HTR-8/SVneo (cell line): ENCODE measurements at places on chromosomes 7 and 10.

GRCh38 chr7:27180431-27181420, 4.3 kb downstream of the HOXA11 start:
- no peak for DNase-seq

DNA sequence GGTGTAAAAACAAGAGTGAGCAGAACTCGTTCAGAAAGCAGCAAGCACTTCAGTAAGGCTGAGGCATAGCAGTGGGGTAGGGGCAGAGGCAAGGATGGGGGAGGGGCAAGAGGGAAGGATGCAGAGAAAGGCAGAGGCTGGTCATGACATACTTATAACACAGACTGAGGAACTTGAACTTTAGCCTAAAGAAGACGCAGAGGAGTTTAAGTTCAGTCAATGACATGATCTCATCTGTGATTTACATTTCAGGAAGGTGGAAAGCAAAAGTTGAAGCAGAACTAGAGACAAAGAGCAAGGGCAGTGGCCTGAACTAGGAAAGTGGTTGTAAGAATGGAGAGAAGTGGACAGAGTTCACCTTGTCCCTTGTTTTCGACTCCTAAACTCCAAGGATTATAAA, 15.8 kb downstream of the MACC1 start:
- DNase-seq = no peak

- peak; percentile 83 for DNase-seq
These were observed 10.3 kb upstream of the ANKRD1 start for GRCh38 chr10:90930971-90931871.

GRCh38 chr10:102455893-102456471, 4.6 kb upstream of the C10orf95 start:
- DNase-seq = no peak

GRCh38 chr7:4960363-4960762, 1.4 kb upstream of the MMD2 start:
- no peak for DNase-seq

DNA sequence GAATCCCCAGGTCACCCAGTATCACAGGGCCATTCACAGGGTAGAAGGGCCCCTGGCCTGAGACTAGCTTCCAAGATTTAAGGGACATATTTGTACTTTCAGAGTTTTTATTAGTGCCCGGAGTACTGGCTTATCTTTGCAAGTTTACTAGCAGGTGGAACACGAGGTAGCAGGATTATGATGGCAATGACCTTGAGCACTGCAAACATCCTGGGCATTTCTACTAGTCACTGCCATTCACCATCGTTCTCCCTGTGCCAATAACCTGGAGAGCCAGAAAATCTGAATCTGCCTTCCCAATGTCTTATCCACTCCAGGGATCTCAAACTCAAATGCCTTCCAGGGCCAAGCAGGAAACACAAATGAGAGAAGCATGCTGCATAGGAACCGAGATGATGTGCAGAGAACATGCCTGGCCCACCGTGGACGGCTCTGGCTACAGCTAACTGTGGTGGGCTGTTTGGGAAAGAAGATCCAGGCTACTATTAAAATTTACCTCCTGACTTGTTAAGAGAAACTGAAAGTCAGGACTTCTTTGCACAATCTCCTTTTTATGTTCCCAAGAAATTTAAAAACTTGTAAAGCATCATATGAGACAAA, 16.7 kb downstream of the FAM53B start:
- DNase-seq = no peak

- no peak for DNase-seq
These were observed 13.5 kb downstream of the ATP6V0E2 start for GRCh38 chr7:149887311-149887710.

DNA sequence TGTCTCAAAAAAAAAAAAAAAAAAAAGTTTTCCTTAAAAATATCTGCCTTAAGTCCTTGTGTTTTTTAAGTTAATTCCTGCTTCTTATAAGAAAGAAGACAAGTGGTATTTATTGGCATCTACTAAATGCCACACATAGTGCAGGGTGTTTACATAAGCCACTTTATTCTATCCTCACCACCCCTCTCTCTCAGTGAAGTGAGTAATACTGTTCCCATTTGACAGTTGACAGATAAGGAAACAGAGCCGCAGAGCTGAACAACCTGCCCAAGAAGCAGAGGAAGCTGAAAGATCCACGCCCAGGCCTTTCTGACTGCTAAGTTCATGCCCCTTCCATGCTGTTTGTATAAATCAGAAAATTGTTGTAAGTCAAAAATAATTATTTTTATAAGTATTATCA, 54.1 kb downstream of the ABLIM1 start:
- no peak for DNase-seq

- no peak for DNase-seq
These were observed 448 bp downstream of the ITGA8 start for GRCh38 chr10:15719049-15719898.

DNA sequence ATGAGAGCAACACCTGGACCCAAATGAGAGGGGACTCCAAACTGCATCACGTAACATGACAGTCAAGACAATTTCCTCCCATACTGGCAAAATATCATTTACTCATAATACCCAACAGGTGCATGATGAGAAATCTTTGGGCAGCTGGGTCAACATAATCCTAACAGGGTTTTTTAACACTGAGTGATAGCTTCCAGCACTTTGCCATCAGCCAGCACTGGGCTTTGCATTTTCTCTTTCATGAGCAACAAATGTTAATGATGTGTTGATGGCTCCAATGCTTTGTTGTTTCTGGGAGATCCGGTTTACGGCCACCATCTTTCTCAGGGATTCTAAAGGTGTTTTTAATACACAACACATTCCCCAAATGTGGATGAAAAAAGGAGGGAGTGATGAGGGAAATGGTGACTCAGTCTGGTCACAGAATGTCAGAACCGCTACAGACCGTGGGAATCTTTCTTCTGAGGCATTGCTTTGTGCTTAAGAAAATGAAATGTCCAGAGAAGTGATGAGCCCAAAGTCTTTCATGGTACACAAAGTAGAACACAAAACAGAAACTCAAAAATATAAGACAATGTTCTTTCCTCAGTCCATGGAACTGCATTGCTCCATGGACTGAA, 705.7 kb upstream of the IGFBP3 start:
- no peak for DNase-seq

GRCh38 chr10:129498680-129499079, 31.6 kb downstream of the MGMT start:
- no peak for DNase-seq

DNA sequence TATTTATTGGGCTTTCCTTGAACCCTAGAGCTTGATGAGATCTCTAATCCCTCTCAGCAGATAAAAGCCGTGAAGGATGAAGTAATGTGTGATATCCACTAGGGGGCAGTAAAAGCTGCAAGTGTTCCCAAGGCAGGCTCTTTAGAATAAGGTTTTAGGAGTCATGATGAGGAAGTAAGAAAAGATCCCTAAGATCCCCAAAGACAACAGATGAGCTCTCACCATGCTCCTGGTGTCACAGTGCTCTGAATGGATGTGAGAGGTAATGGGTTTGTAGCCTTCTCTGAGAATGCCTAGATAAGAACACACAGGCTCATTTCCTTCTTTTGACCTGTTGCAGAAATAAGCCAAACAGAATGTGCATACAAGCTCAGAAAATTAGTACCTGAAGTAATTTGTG, 70.4 kb upstream of the ITPRID1 start:
- DNase-seq = peak; percentile 39

GRCh38 chr7:155860461-155860839, 48.2 kb upstream of the SHH start:
- no peak for DNase-seq

DNA sequence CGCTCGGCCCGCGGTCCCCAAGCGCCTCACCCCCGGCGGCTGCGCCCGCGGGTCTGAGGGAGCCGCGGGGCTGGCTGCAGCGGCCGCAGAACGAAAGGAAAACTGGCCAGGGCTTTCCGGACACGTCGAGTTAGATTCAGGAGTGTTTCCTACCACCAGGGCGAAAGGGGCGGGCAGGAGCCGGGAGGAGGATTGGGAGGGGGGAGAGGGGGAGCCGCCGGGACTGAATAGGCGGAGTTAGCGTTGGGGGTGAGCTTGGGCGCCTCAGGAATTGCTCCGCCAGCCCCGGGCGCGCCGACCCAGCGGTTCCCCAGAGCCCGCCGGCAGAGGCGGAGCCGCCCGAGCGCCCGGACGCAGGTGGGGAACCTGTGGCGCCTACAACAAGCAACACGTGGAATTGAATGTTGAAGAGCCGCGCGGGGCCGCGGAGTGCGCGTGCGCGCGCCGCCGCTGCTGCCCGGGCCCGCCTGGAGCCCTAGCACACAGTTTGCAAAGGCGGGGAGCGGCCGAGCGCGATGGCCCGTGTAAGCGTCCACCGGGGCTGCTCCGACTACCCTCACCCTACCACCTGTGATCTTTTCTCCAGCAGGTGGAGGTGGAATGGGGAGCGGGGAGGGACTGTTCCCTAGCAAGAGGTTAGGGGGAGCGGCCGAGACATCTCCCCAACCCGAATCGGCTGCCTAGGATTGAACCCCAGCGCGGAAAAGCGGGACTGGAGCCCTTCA, at the start of gene CADPS2:
Gene CADPS2 (minus strand): TSS at position 104 of the 725 bp plus-strand sequence. CDS start 123 bp downstream, outside the sequence.
- peak; percentile 48 for DNase-seq

- DNase-seq = no peak
These were observed 946.3 kb upstream of the GHITM start for GRCh38 chr10:83193026-83193425.

DNA sequence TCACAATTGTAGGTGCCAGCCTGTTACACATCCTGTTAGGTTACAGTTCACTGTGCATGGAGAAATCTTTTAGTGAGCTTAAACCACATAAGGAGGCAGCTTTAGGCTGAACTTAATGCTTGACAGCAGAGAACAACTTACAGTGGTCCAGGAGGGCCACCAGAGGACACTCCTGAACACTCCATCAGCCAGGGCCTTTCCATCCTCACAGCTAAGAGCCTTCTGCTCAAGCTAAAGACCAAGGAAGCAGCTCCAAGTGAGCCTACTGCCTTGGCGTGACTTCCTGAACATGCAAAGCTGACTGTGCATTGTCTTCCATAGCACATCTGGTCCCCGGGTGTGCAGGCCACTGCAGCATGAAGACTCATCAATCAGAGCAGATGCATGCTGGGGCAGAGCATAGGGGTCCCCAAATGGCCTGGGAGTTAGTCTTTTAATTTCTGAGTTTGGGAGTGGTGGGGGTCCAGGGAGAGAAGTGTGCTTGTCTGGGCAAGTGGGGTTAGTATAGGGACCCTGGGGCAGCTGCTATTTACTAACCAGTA, 105.0 kb downstream of the ZNF248 start:
- no peak for DNase-seq

- no peak for DNase-seq
These were observed at the start of gene CRTAC1 for GRCh38 chr10:98030093-98030821. TSS of gene CRTAC1 (minus strand) at chr10:98030621. CDS start at chr10:98030472, 149 bp downstream.

- no peak for DNase-seq
These were observed 170.7 kb upstream of the DKK1 start for GRCh38 chr10:52143338-52143737.

- no peak for DNase-seq
These were observed 5.2 kb downstream of the CLIP2 start for GRCh38 chr7:74294191-74294998.

- no peak for DNase-seq
These were observed 67.6 kb downstream of the C10orf120 start for GRCh38 chr10:122632031-122632430.

DNA sequence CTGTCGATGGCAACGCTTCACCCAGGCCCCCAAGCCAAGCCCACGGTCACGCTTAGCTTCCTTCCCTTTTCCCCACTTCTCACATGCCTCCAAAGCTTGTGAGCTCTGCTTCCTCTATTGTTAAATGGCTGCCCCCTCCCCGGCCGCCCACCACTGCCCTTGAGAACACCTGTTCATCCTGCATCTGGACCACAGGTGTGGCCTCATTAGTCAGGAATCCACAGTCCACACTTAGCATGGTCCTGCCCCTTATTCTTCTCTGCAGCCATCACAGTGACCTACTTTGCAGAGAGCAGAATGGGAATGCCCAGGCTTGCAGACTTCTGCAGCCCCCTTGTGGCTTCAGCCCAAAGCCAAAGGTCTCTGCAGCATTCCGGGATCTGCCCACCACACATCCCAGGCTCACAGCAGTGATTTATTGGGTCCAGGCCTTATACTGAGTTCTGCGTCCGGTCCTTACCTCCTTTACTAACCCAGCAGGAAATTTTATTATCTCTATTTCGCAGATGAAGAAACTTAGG, 66.9 kb downstream of the PTPRE start:
- no peak for DNase-seq

DNA sequence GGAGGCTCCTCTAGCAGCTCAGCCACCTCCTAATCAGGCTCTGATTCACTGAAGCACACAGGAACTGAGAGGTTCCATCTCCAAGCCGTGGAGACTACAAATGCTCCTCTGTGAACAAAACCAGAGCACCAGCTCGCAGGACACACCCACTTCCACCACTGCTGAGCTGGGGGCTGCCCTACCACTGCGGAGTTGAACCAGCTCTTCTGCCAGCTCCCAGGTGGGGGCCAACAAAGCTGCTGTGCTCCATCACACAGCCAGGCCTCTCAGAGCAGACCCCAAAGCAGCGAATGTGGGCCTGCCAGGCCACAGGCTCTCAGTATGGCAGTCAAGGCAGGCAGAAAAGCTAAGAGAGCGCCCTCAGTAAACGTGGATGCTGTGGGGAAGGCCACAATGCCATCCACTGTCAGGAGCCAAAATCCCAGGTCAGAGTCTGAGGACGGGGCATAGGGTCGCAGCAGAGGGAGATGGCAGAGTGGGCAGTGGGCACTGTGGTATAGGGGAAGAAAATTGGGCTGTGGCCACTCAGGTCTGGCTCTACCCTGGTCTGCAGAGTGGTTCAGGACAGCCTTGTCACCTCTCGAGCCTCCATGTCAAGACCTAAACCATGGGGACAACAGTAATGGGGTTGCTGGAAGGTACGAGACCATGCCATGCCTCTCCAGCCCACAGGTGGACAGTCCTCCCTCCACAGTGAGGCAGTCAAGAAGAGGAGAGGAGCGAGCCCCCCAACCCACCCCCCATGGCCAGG, 82.1 kb downstream of the GRID1 start:
- no peak for DNase-seq

DNA sequence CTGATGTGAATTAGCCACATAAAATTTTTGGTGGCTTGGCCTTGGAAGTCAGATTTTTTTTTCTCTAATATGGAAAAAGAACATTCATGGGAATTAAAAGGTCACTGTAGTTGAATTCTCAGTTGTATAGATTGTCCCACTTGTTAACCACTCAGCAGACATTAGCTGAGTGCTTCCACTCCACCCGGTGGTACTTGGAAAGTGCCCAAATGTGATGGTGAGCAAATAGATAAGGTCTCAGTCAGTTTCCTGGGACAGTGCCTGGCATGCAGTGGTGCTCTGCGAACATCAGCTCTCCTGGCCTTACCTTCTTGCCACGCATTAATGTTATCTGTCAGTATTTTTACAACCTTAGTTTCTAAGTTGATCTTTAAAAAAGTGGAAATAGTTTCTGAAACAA, 1.4 kb downstream of the ATP5F1C start:
- no peak for DNase-seq

- DNase-seq = no peak
These were observed 6.4 kb downstream of the OR2F1 start for GRCh38 chr7:143960813-143961610.
